Aorta (tissue), 5 donors: ENCODE measurements at places on chromosomes 4 and X. TPM values are rescaled to one million over a fixed set of nuclear protein-coding genes. Genes with fewer than 3 reads are reported as not detected.

DNA sequence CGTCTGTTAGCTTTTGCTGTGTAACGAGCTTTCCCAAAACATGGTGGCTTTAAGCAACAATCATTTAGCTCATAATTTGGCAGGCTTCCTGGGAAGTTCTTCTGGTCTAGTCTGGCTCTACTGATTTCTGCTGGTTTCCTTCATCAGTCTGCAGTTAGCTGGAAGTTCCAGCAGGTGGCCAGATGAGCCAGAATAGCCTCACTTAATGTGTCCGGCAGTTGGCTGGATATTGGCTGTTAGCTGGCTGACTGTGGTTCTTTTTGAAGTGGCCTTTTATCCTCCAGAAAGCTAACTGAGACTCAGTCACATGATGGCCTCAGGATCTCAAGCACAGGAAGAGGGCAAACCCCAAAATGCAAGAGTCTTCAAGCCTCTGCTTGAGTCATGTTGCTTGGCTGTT is 34.9 kb downstream of the FTHL17 start:
- no peak for DNase-seq

- DNase-seq, result no peak
These were observed 89.5 kb downstream of the ELOVL6 start for GRCh38 chr4:110108960-110109359.

Gene SPARCL1
- total RNA-seq, result 1,343 TPM

DNA sequence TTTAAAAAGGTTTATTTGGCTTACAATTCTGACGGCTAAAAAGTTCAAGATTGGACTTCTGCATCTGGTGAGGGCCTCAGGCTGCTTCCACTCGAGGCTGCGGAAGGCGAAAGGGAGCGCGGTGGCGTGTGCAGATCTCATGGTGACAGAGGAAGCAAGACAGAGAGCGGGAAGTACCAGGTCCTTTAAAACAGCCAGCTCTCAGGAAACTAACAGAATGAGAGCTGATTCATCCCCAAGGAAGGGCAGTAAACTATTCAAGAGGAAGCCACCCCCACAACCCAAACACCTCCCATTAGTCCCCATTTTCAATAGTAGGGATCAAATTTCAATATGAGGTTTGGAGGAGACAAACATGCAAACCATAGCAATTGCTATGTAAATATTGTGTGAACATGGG is 2144.2 kb upstream of the AGA start:
- no peak for DNase-seq

- DNase-seq, result no peak
These were observed 4.0 kb downstream of the PPM1K start for GRCh38 chr4:88280228-88280795.

Gene JADE1
- 32.8 TPM for total RNA-seq

DNA sequence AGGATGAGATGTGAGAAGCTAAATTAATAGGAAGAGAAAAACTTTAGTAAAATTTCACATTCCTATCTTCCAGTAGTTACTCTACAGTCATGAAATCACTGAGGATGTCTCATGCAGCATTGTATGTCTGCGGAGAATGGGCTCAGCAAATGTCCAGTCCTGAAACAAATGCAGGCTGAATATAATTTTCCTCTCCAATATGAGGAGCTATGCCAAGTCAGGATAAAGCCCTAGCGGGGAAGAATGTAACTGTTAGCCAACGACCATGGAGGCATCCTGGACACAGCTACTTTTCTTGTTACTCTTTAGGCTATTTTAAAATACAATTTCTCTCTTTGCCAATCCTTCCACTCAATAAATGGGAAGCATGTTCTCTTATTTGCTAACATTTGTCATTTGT is 127.7 kb downstream of the PRKX start:
- DNase-seq, result no peak

DNA sequence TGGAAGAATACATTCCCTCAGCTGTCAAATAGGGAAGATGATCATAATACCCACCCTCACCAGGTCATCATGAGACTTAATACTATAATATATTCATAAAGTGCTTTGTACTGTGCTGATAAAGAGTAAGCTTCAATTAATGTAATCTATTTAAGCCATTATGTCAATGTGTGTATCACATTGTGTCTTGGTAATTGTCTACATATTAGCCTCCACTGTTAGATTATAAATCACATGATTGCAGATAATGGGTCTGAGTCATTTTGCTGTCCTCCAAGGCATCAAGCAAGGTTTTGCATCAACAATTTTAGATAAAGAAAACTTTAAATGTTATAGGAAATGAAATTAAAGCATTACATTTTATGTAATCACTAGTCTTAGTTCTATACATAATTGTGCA is 45.2 kb upstream of the CEP135 start:
- DNase-seq, result no peak

DNA sequence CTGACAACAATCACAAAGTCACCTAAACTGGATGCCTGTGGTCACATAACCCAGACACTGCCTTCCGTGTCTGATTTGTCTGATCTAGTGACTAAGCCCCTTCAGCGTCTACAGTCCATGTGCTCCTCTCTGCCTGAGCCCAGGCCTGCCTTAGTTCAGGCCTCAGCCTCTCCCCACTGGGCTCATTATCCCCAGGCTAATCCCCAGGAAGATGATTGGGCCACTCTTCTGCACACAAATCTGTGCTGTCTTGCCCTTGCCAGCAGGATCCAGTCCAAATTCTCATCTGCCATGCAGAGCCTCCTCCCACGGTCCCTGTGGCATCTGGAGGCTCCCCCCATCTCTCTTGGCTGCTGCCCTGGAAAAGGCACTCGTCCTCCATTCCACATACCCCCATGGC is 96.5 kb downstream of the SLC2A9 start:
- DNase-seq, result no peak

- no peak for DNase-seq
These were observed 484.5 kb downstream of the IL15 start for GRCh38 chr4:142120921-142121320.

DNA sequence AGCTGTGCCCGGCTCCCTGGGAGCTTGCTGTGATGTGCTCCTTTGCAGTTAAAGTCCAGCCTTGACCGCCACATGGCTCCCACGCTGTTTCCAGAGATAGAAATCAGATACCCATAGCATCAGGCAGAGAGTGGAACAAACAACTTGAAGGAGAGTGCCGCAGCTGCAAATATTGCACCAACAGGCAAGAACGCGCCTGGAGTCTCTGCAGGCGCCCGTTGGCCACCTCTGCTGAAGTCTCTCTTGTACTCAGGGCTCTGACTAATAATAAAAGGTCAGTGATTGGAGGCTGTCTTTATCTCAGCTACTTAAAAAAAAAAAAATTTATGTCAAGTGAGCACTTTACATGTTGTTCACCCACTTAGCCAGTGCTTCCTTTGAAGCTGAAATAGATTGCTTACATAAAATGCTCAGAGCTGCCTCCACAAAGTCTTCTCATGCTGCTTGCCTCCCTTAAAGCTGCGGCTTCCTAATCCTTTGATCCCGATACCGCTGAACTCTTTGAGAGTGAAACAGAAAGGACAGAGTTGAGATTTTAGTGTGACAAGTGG is 30.9 kb upstream of the TENM3 start:
- no peak for DNase-seq

Gene BTC
- 10.0 TPM for total RNA-seq

Gene TACR3
- not detected for total RNA-seq

GRCh38 chr4:41269682-41270081 is 13.0 kb downstream of the UCHL1 start:
- DNase-seq, result no peak

DNA sequence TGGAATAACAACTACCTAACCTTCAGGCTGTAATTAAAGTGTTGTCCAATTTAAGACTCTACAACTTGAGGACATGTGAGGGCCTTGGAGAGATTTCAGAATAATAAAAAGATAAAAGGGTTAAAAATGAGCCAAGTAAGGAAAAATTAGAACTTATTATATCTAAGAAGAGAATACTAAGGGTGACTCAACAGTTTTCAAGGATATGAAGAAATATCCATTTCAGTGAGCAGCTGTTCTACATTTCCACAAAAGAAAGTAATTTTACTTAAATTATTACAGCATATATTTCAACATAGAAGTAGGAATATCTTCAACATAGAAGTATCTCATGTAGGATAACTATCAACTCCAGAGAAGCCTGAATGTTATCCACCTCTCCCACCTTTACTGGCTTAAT is 11.3 kb downstream of the SNX12 start:
- DNase-seq, result no peak

DNA sequence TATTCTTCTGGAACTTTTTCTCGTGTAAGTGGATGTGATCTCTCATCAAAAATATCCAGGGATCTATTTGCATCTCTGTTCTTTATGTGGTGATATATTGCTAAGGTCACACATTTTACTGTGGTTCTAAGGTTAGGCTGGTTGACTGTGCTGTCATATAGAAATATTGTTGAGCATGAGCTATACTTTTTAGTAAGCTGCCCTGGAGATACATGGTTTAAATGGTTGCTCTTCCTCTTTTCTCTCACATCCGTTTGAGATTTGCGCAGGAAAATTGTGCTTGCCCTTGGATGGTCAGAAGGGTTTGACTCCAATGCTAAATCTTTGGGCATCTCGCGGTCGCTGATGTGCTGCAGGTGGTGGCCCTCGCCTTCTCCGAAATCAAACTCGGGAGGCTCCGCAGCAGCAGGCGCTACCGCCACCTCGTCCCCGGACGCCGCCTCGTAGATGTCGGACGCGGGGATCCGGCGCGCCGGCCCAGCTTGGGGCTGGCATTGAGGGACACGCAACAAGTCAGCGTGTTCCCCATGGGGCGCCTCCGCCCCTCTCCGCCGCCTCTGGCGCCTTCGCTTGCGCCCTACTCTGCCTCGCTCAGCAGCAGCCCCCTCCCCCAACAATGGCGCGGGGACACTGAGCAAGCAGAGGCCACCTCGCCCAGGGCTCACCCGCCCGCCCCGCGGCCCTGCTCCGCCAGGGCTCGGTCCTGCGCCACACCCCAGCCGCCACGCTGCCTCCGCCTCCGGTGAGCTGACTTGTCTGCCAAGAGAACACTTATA is 154.5 kb downstream of the MSN start:
- no peak for DNase-seq

DNA sequence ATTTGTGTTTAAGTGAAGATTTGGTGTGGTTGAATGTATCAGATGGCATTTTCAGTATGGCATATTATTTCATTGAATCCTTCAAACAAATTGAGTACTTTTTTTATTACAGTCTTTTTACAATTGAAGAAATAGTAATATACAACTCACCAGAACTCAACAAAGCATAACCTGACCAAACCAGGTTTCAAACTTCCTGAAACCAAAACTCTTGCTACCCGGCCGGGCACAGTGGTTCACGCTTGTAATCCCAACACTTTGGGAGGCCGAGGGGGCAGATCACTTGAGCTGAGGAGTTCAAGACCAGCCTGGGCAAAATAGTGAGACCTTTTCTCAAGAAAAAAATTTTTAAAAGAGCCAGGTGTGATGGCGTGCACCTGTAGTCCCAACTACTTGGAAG is 94.2 kb downstream of the UBE2K start:
- no peak for DNase-seq

Gene TEX11
- total RNA-seq, result not detected

DNA sequence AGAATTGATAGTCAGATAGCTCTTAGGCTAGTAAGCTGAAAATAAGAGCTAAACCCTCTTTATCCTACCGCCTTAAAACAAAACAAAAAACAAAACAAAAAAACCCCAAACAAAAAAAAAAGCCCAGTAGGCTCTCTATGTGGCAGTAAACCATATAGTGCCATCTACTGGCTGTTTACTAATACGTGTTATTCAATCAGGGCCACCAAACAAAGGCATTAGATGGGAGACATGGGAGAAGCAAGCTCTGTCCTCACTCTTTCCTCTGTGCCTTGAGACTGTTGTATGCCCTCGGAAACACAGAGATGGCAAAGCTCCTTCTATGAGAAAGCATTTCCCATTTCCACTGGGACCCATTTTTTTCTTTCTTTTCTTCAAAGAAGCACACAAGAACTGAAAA is 148.8 kb upstream of the MID1 start:
- no peak for DNase-seq

GRCh38 chr4:180449395-180449956 is 1793.7 kb upstream of the TENM3 start:
- no peak for DNase-seq

Gene ASB9
- 2.9 TPM for total RNA-seq

GRCh38 chr4:17817027-17817426 is 6.2 kb downstream of the NCAPG start:
- DNase-seq, result no peak
